ENCODE measurements at places on chromosomes 3 and 15. TPM values are rescaled to one million over a fixed set of nuclear protein-coding genes. Genes with fewer than 3 reads are reported as not detected.

The DHFR2 gene
- polyA plus RNA-seq, result 11.6 TPM

DNA sequence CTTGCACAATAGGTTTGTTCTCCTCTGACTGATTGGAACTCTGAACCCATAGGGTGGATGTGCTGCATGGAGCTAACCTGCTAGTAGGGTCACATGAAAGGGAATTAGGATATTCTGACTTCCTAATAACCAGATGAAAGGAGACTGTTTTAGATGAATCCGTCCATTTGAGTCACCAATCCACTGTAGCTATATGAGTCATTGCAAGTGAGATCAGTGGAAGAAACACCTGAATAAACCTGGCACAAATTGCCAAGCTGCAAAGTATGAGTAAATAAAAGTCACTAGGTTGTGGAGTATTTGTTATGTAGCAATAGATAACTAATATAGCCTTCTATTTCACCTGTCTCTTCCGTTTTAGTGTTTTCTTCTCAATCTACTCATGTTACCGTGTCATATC is 584.4 kb downstream of the PDCD6IP start:
- no peak for DNase-seq

- DNase-seq, result no peak
Measured at GRCh38 chr3:101634591-101635196, 42.2 kb downstream of the ZBTB11 start.

DNA sequence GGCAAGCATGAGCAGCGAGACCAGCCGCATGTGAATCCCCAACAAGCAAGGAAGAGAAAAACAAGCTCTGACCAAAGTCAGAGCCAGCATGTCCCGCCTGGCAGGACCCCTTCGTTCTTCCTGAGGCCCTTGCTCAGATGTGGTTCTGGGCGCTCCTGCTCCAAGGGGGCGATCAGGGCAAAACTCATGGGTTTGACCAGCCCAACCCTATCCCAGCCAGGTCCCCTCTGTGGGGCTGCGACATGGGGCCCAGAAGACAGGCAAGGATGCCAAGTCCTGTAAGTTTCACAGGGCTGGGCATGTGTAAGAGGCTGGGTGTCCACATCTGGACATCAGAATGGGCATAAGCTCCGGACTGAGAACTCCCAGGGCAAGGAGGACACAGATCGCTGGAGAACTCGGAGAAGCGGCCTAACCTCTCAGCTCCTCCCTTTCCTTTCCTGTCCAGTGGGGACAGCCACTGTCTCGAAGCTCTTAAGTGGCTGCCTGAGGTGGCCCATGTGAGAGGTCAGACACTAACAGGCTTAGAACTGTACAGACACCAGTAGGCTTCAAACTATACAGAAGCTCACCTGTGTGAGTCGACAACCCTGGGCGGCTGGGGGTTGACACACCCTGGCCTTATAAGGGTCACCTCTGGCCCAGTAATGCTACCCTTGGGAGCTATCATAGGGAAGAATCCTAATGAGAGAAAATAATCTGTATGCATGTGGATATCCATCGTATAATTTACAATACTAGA is 48.9 kb downstream of the XXYLT1 start:
- no peak for DNase-seq

The TM6SF1 gene
- 1.7 TPM for polyA plus RNA-seq

The TRIM42 gene
- not detected for polyA plus RNA-seq

DNA sequence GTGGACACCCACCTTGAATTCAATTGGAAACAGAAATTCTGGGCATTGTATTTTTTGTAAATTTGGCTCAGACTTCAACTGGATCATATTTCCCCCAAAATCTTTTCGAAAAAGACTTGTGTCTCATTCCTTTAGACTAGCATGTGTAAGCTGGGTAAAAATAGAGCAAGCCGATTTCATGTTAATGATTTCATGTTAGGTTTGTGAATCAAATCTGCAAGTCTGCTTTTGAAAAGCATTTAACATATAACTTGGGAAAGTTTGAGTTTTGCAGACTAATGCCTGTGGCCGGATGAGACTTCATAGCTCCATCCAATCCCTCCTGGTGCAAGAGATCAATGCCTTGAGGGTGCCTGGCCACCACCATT is 64.5 kb downstream of the FLNB start:
- DNase-seq, result no peak

- no peak for DNase-seq
Measured at GRCh38 chr15:92120094-92120795, 266.7 kb downstream of the SLCO3A1 start.

GRCh38 chr15:36832774-36833463 is 253.5 kb downstream of the CDIN1 start:
- DNase-seq, result no peak

DNA sequence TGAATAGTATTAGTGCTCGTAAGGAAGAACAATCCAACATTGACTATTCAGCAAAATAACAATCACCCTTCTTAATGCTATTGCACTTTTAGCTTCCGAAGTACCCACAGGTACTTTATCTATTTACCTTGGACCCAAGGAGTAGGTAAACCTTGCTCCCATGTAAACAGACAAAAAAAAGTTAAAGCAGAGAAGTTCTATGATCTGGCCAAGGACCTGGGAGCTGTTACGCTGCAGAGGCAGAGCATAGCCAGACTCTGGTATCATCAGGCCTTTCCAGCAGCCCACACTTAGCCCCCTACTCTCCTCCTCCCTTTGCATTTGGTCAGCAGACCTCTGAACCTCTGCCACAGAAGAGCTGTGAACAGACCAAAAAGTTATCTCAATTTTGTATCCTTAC is 130.3 kb upstream of the TPM1 start:
- no peak for DNase-seq

- no peak for DNase-seq
Measured at GRCh38 chr3:140916603-140917002, 25.0 kb upstream of the SLC25A36 start.

DNA sequence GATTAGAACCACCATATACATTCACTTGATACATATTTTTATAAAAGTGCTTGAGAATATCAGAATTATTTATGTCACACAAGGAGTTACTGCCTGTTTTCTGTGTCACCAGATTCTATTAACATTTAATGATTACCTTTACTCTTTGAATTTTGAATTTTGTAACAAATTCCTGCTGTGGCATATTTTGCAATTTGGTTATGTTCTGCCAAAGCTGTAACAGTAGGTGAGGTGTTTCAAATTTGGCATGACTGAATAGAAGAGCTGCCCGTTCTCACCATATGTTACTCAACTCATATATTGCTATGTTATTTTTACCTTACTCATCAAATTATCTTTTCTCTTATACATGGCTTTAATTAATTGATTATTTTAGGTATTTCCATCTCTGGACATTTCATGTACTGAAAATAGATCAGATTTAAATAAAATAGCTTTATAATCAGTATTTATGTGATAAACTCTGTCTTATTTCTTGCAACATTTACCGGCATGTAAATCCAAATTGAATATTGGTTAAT is 18.9 kb downstream of the PML start:
- DNase-seq, result no peak

The CAND2 gene
- polyA plus RNA-seq, result 8.8 TPM

- DNase-seq, result no peak
Measured at GRCh38 chr15:90210593-90210992, 9.5 kb downstream of the SEMA4B start.

The TMEM158 gene
- 8.1 TPM for polyA plus RNA-seq

- no peak for DNase-seq
Measured at GRCh38 chr3:113265231-113265630, 53.9 kb downstream of the BOC start.

DNA sequence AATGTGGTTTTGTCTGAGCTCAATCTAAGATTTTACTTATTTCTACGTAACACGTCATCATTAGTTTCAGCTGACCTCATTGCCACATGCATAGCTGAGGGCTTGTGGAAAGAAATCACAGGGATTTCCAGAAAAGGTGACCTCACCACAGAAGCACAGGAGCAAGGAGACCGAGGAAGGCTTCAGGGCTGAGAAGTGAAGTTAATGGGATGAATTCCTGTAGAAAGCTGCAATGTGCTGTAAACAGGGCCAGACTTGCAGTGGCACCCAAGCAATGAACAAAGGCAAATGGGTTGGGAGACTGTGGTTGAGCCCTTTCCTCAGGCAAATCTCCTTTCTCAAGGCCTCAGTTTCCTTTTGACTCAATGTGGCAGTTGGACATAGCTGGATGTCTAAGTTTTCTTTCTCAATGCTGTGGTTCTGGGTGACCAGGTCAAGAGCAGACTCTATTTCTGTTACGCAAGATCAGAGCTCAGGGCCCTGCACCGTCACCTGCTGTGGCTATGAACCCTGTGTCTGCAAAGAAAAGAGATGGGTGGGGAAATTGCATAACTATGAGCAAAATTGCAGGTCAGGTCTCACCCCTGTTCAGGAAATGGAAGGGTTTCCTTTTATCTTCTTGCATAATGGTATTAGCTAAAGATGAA is 252.2 kb upstream of the TBL1XR1 start:
- DNase-seq, result no peak

GRCh38 chr15:66089049-66089448 is 164.5 kb downstream of the MEGF11 start:
- no peak for DNase-seq

The SLC22A13 gene
- polyA plus RNA-seq, result 4.1 TPM

DNA sequence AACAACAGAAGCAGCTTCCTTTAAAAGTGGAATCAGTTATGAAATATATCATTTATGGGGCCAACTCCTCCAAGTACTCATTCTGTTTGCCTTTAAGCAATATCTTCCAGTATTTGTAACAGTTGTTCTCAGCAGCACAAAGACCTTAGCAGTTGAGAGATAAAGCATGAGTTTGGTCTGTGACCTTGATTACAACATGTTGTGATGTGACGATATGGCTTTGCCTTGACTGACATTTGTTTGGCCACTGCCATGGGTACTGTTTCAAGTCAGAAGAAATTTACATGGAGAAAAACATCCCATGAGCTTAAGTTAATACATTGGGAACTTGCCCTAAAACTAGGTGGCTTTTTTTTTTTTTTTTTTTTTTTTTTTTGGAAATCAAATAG is 175.1 kb upstream of the KBTBD8 start:
- no peak for DNase-seq

- DNase-seq, result no peak
Measured at GRCh38 chr3:15292765-15293522, 39.4 kb downstream of the SH3BP5 start.

GRCh38 chr3:72301779-72302178 is 516.8 kb upstream of the PROK2 start:
- no peak for DNase-seq

DNA sequence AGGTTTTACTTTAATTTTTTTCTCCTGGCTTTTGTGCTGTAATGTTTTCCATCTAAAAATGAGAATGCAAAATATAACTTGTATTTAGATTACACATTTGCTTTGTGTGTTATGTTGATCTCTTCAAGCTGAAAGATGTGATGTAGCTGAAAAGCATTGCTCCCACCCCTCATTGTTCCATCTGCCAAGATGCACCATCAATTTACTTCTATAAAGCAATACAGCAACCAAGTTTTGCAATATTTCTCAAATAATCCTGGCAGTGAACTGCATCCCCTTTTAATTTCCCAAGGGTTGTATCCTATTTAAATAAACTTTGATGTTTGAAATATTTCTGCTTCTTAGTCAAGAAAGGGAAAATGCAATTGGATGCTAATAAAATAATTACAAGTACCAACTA is 52.6 kb upstream of the DUT start:
- no peak for DNase-seq

The CTXND1 gene
- polyA plus RNA-seq, result 9.4 TPM

- DNase-seq, result peak; percentile 36
Measured at GRCh38 chr3:94249491-94250079, 186.7 kb downstream of the NSUN3 start.

The ACSBG1 gene
- 0.96 TPM for polyA plus RNA-seq

The IL17RC gene
- polyA plus RNA-seq, result 40.1 TPM

The TMEM44 gene
- polyA plus RNA-seq, result 17.6 TPM

- DNase-seq, result no peak
Measured at GRCh38 chr3:52827441-52827840, 3.0 kb downstream of the ITIH4 start.

The ANKRD63 gene
- polyA plus RNA-seq, result not detected

The ANKRD34C gene
- polyA plus RNA-seq, result 0.15 TPM

The ZPLD1 gene
- polyA plus RNA-seq, result 0.59 TPM

- no peak for DNase-seq
Measured at GRCh38 chr3:48476426-48477053, 27.4 kb downstream of the SHISA5 start.

- no peak for DNase-seq
Measured at GRCh38 chr3:196650740-196651311, 11.3 kb downstream of the NRROS start.

DNA sequence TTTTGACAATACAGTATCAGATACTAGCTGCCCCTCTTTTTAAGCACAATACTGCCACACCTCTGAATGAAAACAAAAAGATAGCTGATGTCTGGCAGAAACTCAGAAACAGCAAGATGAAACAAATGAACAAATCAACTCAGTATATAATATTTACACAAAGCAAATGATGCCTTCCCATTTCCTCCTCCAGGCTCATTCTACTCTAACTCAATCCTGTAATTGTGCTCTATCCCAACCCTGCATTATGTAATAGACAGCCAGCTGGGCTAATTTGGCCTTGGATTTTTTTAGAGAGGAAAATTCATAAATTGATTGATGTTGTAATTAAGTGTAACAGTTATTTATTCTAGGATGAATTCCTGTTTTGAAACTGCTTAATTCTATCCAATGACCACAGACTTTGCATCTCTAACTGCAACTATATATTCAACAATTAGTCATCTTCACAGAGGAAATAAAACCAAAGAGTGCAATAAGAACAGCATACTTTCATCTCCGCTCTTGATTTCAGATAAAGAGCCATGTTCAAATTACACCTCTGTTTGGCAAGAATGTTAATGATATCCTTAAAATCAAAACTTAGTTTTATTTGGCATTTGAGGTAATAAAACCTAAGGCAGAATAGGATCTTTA is 6.1 kb downstream of the ATG3 start:
- no peak for DNase-seq

DNA sequence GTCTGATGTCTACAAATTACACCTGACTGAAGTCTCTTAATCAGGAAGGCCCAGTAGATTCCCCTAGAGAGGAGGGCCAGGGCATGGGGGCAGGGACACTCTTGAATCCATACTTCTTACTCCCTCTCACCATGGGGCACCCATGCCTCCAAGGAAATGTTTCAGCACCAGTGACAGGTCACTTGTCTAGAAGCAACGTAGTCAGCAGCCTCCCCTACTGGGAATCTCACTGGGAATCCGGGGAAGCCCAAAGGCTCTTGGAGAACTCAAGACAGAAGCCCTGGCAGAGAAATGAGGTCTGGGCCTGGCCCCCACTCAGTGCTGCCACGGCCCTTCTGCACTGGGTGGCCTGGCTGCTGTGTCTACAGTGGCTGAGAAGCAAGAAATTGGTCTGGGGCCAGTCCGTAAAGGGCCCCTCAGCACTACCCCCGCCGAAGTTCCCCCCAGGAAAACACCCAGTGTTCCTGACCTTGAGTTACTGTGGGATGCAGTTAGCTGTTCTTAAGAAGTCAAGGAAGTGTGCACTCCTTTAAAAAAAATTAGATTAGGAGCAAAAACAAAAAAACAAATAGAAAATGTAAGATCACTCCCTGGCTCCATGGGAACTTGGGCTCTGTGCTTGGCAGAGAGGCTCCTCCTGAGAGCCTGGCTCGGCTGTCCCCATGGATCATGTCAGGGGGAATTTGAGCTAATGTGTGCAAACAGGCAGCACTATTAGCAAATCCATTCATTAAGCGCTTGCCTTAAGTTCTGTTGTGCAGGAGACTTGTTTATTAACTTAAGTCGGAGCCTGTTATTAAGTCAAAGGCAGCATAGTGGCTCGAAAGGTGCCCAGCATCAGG is 5.4 kb upstream of the LINGO1 start:
- DNase-seq, result no peak

The ARGFX gene
- not detected for polyA plus RNA-seq

Measured in right renal pelvis (tissue), 4 donors.